Body of pancreas (tissue), 4 donors: ENCODE measurements at places on chromosomes 12 and 14. TPM values are rescaled to one million over a fixed set of nuclear protein-coding genes. Genes with fewer than 3 reads are reported as not detected.

DNA sequence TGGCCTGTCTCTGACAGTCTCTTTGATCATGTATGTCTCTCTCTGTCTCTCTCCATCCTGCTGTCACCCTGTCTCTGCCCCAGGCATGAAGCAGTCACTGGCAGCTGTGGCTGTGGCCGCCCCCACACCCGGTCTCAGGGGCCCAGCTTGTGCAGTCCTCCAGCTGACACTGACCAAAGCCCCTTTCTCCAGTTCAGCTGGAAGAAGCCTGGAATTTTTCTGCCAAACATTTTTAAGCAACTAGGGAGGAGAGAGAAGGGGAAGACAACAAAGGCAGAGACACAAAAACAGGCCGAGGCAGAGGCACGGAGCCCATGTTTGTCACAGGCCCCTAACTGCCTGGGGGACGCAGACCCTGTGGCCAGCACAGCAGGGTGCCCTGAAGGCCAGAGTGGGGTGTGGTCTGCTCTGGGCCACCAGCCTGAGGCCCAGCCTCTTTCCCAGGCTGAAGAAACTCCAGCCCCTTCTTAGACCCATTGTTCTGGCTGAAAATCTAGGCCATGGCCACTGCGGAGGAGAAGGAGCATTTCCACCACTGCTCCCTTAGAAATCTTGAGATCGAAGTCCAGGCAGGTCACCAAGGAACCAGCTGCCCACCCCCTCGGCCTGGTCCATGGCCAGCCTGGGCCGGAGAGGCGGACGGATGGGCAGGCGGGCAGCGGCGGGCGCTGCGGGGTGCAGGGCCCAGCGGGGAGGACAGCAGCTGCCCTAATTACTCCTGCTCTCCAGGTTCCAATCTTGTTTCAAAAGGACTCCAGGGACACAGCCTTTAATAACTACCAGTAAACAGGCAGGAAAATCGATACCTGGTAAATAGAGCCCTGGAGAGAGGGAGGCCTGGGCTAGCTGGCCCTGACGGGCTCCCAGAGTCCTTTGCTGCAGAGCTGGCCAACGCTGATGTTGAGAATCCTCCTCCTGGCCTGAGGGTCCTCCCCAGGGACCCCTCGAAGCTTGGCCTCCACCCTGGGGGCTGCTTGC is 14.9 kb downstream of the DTX1 start:
- peak; percentile 43 for DNase-seq

Gene VSX2
- total RNA-seq, result not detected

Gene TBX3
- total RNA-seq, result 4.2 TPM

Gene ITGB7
- total RNA-seq, result 2.3 TPM

GRCh38 chr12:4156317-4156716 is 117.2 kb upstream of the CCND2 start:
- DNase-seq, result no peak

Gene OAS1
- total RNA-seq, result 7.8 TPM

- DNase-seq, result no peak
Observed at GRCh38 chr14:89564989-89565388, 148.0 kb upstream of the FOXN3 start.
